NCI-H524 (cell line): ENCODE measurements at places on chromosomes 12 and 14.

- no peak for DNase-seq
These were observed 100.9 kb downstream of the NCOR2 start for GRCh38 chr12:124466216-124467128.

- no peak for DNase-seq
These were observed 1272.4 kb upstream of the TMEM132C start for GRCh38 chr12:126994599-126994998.

DNA sequence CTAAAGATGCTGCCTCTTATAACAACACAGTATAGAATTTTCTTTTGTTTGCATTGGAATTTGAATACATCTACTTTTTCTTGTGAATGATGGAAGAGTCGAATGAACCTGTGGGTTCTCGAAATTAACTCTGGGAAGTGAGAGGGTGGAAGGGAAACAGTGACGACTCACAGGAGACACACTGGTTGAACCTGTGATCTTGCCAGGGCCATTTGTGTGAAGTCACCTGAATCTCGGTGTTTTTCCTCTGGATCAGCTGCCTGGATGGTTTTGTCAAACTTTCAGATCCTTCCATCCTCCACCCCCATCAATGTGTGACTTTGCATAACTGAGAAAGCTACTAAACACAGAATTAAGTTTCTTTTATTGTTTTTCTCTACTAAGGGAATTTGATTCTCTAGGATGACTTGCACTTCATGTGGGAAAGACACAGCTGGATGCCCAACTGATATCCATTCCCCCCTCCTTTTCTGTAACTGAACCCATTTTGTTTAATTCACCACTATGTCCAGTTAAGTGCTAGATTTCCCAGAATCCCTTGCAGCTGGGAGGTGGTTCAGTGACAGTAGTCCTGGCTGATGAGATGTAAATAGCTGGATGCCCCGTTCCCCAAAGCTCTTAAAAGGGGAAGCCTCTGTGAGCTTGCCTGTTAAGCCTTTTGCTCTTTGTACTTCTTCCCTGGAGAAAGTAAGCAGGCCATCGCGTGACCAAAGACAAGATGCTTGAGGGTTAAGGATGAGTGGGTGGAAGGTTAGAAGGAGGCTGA, 6.3 kb downstream of the PPFIBP1 start:
- DNase-seq: no peak

- peak; percentile 30 for DNase-seq
These were observed 16.9 kb upstream of the KRR1 start for GRCh38 chr12:75528272-75528671.

DNA sequence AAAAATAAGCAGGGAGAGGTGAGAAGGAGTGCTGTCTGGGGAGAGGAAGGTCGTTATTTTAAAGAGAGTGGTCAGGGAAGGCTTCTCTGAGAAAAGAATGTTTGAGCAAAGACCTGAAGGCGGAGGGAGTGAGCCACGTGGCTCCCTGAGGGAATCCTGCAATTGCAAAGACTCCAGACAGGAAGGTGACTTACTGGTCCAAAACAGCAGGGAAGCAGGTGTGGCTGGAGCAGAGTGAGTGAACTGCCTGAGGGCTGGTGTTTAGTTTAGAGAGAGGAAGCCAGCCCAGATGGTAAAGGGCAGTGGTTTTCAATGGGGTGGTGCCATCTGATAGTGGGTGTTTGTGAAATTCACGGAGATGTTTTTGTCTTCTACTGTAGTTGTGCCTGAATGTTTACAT, 58.8 kb upstream of the LTA4H start:
- DNase-seq: peak; percentile 4

GRCh38 chr14:25411781-25412757, 362.1 kb upstream of the STXBP6 start:
- DNase-seq: peak; percentile 77

DNA sequence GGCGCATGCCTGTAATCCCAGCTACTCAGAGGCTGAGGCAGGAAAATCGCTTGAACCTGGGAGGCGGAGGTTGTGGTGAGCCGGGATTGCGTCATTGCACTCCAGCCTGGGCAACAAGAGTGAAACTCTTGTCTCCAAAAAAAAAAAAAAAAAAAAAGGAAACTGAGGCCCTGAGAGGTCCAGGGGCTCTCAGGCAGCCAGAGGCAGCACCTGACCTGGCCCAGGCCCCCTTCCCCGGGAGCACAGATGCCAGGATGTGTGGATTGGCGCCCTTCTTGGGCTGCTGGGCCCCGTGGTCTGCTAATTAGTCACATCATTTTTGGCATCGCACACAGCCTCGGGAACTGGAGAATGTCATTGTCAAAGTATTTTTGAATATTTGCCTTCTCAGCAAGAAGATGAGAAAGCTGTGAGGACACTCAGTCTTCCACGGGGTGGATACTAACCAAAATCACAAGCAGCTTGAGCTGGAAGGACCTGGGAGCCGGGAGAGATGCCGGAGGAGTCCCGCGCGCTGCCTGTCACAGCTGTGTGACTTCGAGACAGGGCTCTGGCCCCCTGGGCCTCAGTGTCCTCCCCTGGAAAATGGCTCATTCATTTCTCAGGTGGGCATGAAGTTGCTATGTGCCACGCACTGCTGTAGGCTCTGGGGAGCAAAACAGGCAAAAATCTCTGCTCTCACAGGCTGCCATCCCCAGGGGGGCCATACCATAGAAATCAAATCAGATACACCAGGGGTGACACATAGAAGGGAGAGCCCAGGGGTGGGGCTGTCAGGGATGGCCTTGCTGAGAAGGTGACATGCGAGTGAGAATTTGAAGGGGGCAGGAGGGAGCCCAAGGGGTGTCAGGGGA, 12.5 kb upstream of the RCOR1 start:
- DNase-seq: no peak

DNA sequence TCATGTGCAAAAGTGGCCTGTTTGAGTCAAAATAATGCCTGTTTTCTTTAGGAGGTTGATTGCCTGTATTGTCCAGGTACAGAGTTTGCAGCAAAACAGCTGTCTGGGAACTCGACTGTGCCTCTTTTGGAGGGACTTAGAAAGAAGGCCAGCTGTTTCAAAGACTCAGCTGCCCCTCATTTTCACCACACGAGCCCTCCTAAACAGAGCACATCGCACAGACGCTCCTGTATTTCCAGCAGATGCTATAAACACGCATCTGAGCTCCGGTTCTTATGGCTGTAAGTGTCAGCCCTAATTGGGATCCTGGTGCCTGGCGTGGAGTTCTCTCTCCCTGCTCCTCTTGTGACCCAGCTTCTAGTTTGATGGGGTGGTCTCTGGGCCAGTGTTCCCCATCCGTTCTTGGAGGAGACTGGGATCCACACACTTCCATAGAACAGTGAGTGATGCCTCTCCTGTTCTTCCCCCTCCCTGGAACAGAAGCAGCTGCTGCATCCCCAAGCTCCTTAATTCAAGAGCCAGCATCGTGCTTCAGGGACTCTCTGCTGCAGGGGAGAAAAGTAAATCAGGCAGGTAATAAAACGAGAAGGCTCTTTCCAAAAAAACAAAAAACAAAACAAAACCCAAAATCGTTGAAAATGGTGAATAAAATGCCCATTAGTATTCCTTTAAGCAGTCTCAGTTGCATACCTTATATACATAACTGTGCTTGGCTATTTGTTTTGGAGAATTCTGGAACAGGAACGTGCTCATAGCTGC, 269.0 kb downstream of the SLC15A4 start:
- peak; percentile 84 for DNase-seq

DNA sequence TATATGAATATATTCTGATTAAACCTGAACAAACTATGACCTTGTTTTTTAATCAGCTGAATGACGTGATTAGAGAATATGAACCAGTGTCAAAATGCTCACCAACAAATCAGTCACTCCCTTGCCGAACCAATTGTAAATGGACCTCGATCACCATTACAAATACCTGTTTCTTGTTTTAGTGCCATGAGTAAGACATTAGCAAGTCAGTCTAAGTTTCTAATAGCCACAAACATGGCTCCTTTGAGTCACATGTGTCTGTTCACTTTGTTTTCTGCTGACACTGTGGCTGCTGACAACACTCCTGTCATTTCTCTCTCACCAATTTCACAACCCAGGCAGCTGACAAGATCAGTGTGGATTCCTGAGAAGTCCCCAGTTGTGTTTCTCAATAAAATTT, 286.2 kb upstream of the MDGA2 start:
- DNase-seq: no peak

GRCh38 chr12:3342051-3342450, 149.0 kb upstream of the PRMT8 start:
- DNase-seq: peak; percentile 98

- peak; percentile 52 for DNase-seq
These were observed 221.5 kb upstream of the HMGA2 start for GRCh38 chr12:65602610-65603295.

DNA sequence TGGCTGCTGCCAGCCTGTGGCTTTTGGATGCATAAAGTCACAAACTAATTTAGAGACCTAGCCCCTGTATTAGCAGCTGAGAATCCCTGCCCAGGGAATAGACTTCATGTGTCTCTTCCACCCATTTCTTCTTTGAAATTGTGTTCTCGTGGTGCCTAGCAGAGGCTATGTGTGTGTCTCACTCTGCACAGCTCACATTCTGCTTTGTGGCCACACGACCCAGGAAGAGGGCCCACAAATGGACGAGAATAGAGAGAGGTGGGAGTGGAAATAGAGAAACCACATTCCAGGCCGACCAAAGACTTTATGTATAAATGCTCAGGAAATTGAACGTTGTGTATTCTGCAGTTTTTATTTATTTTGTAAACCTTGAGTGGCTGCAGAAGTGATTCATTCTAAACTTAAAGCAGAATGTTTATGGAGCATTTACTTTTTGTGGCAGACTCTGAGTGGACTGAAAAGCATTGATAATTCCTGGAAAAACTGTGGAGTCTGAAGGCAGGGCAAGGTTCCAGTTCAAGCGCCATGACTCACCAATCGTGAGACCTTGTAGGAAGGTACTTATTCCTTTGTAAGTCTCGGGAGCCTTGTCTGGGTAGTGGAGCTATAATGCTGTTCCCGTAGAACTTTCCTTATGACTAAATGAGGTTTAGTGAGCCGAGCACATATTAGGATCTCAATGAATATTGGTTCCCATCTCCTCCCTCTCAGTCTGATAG, 9.1 kb downstream of the B4GALNT3 start:
- DNase-seq: no peak

DNA sequence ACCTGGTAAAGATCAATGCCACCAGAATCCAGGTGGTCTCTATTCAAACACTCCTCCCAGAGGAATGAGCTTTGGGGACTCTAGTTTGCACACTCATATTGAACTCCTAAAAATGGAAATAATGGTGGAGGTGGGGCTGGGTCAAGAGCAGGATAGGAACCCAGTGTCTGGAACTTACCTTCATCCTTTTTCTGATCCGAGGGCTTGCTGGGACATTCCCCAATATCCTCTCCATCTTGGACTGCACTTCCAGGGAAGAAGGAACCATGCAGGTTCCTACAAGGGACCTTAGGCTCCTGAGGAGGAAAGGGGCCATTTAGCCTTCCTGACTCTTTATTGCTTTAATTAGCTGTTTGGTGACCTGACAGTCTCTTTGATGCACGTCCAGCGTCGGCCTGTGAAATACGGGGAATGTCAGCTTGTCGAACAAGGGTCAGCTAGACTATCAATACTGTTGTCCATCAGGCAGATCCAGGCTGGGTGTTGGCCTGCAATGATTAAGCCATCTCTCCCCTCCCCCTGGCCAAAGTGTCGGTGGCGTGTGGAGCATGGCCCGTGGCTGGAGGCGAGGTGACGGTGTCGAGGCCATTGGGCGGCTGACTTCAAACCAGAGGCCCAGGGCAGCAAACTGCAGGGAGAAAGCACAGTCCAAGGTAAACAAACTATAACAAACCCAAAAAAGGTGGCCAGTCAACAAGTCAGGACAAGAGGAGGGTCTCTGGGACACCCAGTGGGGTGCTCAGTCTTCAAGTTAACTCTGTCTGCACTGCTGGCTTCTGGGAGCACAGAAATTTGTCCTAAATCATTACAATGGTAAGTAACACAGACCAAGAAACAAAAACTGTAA, 405.2 kb upstream of the TBX3 start:
- DNase-seq: no peak

DNA sequence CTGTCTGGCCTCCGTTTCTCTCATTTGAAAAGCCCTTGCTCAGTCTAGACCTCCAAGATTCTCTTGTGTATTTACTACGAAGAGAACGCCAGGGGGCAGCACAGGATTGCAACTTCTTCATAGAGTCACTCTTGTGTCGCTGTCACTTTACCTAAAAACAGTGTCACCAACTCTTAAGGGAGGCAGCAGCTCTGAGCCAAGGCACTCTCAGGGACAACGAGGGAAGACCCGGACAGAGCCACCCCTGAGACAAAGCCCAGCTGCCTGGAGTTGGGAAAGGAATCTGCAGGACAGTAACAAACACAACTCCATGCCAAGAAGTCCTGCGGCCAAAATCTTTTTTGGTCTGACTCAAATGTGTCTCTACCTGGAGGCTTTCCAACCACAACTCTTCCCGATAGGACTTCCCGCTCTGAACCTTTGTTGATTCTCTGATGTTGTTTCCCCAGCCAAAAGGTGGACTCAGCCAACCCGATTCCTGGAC, 9.6 kb upstream of the RPAP3 start:
- DNase-seq: peak; percentile 74

DNA sequence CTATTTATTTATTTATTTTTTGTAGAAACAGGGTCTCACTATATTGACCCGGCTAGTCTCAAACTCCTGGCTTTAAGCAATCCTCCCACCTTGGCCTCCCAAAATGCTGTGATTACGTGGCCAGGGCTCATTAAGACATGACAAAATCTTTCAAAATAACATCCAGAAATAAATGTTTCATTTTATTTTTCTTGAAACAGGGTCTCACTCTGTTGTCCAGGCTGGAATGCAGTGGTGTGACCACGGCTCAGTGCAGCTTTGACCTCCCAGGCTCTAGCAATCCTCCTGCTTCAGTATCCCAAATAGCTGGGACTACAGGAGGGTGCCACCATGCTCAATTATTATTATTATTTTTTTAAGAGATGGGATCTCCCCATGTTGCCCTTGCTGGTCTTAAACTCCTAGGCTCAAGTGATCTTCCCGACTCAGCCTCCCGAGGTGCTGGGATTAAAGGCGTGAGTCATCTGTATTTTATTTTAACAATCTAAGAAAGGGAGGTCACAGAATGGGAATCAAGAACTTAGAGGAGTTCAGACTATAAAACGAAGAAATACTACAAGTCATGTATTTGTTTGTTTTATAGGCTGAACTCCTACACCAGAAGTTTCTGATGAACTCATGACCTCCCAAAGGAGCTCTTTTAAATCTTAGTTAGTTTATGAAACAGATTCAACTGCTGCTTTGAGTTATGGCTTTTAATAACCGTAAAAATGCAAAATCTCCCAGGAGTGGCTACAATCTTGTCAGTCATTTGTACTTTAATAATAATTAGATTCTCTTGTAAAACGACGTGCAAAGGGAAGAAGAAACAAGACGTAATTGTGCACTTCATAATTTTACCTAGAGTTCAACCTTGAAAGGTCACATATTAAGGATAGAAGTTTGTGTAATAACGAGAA, 2.1 kb upstream of the TMEM263 start:
- no peak for DNase-seq

- DNase-seq: peak; percentile 77
These were observed 1.5 kb downstream of the FOXG1 start for GRCh38 chr14:28767853-28768741.

- DNase-seq: peak; percentile 31
These were observed 405.7 kb downstream of the ZFP36L1 start for GRCh38 chr14:68386950-68387779.
